PC-3 (cell line): ENCODE measurements at places on chromosomes 1 and 21. TPM values are rescaled to one million over a fixed set of nuclear protein-coding genes. Genes with fewer than 3 reads are reported as not detected.

DNA sequence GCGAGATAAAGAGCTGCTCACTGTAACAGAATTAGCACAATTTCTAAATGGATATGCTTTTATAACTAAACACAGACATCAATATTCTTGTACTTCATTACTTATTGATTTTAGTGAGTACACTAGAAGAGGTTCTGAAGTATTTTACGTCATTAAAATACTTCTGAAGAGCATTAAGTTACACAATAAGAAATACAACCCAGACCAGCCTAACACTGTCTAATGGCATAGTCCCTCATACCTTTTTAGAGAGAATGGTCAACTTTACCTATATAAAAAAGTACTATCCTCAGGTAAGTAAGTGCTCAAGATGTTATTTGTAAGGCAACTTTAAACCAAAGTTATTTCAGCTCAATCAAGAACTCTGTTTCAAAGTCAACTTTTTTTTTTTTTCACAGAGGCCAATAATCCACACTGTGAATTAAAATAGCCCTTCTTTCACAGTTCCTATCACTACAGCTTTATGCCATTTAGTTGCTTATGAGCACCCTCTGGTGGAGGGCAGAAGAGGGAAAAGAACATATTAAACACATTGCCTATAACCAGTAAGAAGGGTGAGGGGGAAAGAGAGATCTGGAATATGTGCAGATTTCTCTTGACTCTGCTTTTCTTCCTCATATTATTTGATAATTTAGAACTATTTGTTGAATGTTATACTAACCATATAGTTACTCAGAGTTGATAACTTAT lies 182.1 kb upstream of the DMRTA2 start:
- peak; percentile 22 for DNase-seq

FAM3B gene
- not detected in 2 replicates for total RNA-seq

GRCh38 chr1:235127203-235127602 lies 1.4 kb downstream of the TOMM20 start:
- no peak for DNase-seq

DNA sequence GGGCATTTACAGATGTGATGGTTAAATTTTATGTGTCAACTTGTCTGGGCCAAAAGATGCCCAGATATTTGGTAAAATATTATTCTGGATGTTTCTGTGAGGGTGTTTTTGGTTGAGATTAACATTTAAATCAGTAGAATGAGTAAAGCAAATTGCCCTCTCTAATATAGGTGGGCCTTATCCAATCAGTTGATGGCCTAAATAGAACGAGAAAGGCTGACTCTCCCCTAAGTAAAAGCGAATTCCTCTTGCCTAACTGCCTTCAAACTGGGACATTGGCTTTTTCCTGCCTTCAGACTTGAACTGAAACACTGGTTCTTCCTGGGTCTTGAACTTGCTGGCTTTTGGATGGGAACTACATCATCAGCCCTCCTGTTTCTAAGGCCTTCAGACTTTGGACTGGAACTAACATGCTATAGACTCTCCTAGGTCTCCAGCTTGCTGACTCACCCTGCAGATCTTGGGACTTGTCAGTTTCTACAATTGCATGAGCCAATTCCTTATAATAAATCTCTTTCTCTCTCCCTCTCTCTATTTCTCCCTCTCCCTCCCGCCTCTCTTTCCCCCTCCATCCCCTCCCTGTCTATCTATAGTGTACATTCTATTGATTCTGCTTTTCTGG lies 10.2 kb upstream of the NAV1 start:
- DNase-seq = no peak

VANGL2 gene
- 0.06 and 0.44 TPM in 2 replicates for total RNA-seq

LCE1A gene
- not detected in 2 replicates for total RNA-seq

GRCh38 chr1:155877945-155878344 lies 18.6 kb downstream of the SYT11 start:
- DNase-seq = no peak

TMEM269 gene
- total RNA-seq = 0.11 TPM in 1 of 2 replicates, not detected in the other

PPIAL4G gene
- not detected in 2 replicates for total RNA-seq

TNFRSF18 gene
- total RNA-seq = 87.2 and 120 TPM in 2 replicates

MYBPH gene
- not detected in 2 replicates for total RNA-seq
